ENCODE measurements at places on chromosomes 3 and 15.
A peak's percentile ranks its signal among the peaks of the same experiment; 100 is the strongest.

DNA sequence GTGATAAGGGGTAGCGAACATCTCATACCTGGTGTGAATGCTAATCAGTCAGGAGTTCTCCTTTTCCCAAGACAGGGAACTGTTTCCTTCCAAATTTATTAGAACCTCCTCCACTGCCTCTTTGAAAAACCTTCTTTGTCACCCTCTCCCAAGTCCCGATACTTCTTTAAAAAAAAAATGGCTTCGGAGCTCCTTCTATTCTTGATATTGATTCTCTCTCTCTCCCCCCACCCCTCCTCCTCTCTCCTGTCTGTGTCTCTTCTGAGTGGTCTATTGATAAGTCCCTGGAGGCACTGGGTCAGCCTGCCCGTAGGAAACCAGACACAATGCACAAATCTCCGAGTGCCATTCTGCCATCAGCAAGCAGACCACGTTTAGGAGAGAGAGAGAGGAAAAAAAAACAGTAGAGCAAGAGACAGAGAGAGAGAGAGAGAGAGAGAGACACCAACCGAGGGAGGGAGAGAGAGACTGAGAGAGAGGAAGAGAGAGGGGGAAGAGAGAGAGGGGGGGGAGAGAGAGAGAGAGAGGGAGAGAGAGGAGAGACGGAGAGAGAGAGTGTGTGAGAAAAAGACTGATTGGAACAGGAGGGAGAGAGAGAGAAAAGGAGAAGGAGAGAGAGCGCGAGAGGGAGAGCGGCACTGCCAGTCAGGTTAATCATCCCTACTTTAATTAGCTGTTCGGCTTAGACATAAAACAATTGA is 160.9 kb downstream of the TIGIT start:
- peak; percentile 53 for DNase-seq

DNA sequence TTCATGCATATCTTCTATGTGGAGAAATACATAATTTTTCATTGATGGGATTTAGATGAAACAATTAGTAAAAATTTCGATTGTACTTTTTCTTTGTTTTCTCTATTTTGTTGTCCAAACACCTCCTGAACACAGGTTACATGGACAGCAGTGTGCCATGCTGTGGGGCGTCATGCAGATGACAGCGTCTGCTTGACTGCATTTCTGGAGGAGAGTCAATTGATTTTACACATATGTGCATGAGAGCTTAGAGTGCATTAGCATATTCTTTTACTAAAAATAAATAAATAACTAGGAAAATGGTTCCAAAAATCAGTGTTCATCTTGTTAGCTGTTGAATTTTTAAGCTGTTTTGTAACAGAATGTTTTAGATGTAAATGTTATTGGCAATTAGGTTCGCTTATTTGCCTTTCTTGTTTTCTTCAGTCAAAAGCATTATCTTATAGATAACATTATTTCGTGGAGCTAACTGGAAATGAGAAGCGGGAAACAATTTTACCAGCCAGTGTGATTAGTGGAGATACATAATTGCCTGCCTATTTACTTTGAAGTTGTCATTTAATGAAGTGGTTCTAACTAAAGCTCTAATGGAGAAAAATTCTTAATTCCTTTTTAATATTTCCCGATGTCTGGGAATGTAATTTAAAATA is 82.7 kb upstream of the VGLL3 start:
- DNase-seq: no peak

DNA sequence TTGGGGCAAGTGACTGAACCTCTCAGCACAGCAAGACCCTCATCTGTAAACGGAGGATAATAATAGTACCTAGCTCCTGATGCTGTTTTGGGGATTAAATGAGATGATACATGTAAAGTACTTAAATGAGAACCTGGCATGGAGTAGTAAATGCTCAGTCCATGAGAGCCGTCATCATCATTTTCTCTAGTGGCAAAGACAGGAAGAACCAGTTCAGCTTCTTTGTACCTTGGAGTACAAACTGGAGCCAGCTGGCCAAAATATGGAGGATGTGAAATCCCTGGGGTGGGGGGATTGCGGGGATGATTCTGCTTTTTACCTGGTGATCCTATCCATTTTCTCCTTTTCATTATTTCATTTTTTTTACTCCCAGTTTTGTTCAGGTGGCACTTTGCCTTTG is 204.2 kb upstream of the LRRN1 start:
- DNase-seq: no peak

- no peak for DNase-seq
These were observed 181.4 kb downstream of the MAGI1 start for GRCh38 chr3:65857327-65857726.

- DNase-seq: no peak
These were observed 309.8 kb upstream of the LRRC3B start for GRCh38 chr3:26312816-26313215.

GRCh38 chr3:99971761-99972160 is 142.5 kb downstream of the FILIP1L start:
- DNase-seq: no peak

- no peak for DNase-seq
These were observed 480.7 kb downstream of the FHIT start for GRCh38 chr3:60770532-60770931.

DNA sequence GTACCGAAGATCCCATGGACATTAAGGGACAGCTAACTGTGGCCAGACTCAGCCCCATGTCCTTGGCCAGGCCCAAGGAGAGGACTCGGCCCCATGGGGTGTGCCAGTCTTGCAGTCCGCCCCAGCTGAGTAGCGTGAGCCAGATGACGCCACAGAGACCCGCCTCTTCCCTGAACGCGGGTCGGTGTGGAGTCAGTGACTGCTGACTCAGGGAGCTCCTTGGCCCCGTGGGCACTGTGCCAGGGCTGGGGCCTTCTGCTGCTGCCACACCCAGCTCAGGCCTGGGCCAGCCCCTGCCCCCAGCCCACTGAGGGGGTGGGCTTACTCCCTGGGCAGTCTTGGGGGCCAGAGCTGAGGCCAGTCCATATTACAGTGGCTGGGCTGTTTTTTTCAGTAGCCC is 52.8 kb downstream of the PLXNA1 start:
- peak; percentile 63 for DNase-seq

DNA sequence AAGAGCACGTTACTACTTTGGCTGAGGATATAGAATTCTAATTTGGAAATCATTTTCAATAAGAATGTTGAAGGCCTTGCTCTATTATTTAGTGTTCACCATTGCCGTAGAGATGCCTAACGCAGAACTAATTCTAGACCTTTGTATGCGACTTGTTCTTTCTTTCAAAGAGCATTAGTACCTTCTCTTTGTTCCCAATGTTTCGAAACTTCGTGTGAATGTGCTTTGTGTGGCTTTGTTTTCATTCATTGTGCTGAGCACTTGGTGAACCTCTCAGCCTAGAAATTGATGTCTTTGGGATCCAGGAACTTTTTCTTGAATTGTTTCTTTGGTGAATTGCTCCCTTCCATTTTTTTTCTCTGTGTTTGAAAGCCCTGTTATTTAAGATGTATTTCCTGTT is 19.8 kb upstream of the PCSK6 start:
- DNase-seq: no peak

DNA sequence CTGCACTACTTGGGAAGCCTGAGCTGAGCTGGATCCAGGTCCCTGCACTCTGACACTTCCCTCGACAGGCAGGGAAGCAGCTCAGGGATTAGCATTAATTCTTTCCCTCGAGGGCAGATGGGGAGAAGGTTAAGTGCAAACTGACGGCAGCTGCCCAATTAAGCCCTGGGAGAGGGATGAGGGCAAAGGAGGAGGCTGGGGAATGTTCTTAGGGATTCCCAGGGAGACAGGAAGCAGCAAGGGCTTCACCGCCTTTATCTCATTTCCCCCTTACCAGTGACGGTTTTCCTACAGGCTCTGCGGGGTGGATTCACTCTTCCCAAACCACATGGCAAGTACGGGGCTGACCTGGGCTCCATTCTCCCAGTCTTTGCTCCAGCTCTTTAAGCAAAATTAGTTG is 519.0 kb upstream of the PROK2 start:
- DNase-seq: no peak

DNA sequence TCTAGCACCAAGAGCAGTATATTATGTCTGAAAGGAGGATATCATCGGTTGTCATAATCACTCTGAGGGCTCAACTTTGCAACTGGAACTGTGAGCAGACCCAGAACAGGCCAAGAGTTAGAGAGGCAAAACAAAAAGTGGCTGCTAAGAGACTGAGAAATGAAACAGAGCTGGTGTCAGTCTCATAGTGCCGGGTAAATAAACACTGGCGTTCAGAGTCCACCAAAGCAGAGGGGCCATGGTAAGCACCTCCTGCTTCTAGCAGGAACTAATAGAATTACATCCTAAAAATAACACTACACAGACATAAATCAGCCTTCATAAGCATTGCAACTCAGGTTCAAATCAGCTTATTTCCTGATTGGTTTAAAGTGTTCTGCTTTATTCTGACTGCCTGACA is 10.3 kb upstream of the IL12A start:
- DNase-seq: no peak

DNA sequence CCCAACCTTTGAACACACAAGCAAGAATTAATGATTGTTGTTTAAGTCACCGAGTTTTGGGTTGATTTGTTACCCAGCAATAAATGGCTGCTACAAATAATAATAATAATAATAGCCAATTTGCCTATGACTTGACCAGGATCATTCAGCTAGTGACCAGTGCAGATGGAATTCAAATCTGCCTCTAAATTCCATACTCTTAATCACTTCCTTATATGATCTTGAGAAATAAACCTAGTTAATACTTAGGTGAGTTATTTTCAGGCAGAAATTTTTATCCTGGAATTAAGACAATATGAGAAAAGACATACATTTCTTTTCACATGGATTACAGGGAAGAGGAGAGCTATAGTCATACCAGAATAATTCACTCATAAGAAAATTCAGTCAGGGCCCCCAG is 116.0 kb upstream of the GALNT15 start:
- DNase-seq: no peak

DNA sequence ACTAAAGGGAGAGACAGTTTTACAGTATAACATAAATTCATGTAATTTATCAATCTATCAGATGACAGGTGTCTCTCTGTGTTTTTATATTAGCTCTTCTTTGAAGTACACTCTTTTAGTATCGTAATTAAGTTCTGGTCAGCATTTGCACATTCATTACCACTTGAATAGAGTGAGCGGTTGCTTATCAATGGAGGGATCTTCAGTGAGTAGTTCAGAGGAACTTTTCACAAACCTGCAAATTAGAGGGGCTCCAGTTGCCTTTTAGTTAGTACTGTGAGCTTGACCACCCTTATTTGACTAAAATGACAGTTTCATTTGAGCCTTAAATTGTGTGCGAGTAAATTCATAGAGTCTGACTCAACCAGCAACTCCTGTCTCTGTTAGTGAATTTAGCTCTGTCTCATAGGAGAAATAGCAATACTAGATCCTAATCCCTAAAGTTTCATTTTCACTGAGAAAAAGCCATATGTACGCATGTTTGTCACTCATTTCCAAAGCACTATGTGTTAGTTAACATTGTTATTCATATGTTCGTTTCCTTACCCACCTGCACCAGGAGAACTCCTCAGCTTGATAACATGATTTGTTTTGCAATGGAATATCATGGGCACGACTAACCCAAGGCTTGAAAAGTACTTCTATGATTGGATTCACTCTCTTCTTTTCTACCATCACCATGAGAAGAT is 57.5 kb upstream of the ZBED2 start:
- DNase-seq: no peak

All from M059J (cell line).